Common myeloid progenitor, CD34-positive (primary cell): ENCODE measurements at places on chromosomes 4 and X.

GRCh38 chrX:111695297-111695880 lies 14.4 kb downstream of the ALG13 start:
- DNase-seq: peak; percentile 34
- H3K27me3 ChIP-seq: no peaks in the 10 kb centered on the region
- H3K27ac ChIP-seq: no peak overlapping the region
- no peak overlapping the region for H3K4me3 ChIP-seq
- H3K4me1 ChIP-seq: no peaks in the 10 kb centered on the region
- H3K36me3 ChIP-seq: no peaks in the 10 kb centered on the region

GRCh38 chr4:25112366-25112994 lies 47.8 kb downstream of the SEPSECS start:
- no peak overlapping the region for H3K27ac ChIP-seq
- no peak for DNase-seq

DNA sequence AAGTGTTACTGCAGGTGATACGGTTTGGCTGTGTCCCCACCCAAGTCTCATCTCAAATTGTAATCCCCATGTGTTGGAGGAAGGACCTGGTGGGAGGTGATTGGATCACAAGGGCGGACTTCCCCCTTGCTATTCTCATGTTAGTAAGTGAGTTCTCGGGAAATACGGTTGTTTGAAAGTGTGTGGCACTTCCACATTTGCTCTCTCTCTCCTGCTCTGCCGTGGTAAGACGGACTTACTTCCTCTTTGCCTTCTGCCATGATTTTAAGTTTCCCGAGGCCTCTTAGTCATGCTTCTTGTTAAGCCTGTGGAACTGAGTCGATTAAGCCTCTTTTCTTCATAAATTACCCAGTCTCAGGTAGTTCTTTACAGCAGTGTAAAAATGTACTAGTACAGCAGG lies 65.2 kb upstream of the SLC7A11 start:
- no peak overlapping the region for H3K4me3 ChIP-seq
- H3K27me3 ChIP-seq: peaks cover 2% of the 10 kb centered on the region
- DNase-seq: peak; percentile 70

DNA sequence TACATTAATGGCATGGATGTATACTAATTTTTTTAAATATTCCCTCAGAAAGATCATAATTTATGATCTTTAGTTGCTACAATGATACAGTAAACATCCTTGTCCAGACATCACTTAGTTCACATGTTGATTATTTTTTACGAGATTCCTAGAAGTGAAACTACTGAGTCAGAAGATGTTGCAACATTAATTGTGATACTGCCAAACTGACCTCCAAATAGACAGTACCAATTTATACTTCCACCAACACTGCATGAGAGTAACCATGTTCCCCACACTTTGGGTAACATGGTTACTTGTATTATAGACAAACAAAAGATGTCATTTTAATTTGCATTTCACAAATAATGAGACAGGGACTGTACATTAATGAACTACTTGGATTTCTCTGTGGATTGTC lies 19.6 kb downstream of the RCHY1 start:
- H3K36me3 ChIP-seq: peaks cover 9% of the 10 kb centered on the region
- H3K27me3 ChIP-seq: no peaks in the 10 kb centered on the region
- no peak overlapping the region for H3K4me3 ChIP-seq
- H3K4me1 ChIP-seq: no peaks in the 10 kb centered on the region
- no peak overlapping the region for H3K27ac ChIP-seq
- DNase-seq: no peak

DNA sequence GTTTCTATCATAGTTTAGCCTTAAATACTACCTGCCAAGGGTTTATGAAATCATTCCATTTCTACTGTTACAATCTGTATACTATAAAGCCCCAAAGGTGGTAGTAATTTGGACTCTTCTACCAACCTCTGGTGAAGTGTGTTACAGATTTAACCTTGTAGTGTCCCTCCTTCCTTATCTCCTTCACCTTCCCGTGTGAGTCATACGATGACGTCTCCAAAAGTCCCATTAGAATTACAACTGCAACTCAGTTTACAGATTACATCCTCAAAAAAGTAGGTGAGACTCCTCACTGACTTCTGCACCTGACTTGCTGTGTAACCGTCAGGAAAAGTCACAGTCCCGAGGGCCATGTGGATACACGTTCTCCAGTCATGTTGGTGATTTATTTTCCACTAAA lies 219.0 kb downstream of the DCTD start:
- H3K36me3 ChIP-seq: no peaks in the 10 kb centered on the region
- H3K27ac ChIP-seq: no peak overlapping the region
- H3K4me1 ChIP-seq: no peaks in the 10 kb centered on the region

DNA sequence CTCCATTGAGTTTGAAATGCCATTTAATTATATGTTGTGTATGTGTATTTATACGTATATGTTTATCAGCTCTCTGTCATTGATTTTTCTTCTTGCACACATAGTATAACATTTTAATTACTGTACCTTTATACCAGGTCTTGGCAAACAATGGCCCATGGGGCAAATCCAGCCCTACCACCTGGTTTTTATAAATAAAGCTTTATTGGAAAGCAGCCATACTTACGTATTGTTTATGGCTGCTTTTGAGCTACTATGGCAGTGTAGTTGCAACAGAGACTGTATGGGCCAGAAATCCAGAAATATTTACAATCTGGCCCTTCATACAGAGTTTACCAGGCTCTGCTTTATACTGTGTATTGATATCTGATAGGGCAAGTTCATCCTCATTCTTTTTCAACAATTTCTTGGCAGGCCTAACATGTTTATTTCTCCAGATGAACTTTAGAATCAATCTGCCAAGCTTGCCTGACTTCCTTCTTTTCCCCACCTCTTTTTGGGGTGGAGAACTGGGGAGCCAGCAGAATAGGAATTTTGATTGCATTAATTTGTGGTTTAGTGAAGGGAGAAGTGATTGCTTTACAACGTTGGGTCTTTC lies 15.8 kb downstream of the DCUN1D4 start:
- no peaks in the 10 kb centered on the region for H3K27me3 ChIP-seq
- H3K36me3 ChIP-seq: peaks cover 5% of the 10 kb centered on the region
- no peak overlapping the region for H3K27ac ChIP-seq
- H3K4me3 ChIP-seq: no peak overlapping the region
- H3K4me1 ChIP-seq: no peaks in the 10 kb centered on the region
